EL (cell line): ENCODE measurements at places on chromosomes 4 and X.

DNA sequence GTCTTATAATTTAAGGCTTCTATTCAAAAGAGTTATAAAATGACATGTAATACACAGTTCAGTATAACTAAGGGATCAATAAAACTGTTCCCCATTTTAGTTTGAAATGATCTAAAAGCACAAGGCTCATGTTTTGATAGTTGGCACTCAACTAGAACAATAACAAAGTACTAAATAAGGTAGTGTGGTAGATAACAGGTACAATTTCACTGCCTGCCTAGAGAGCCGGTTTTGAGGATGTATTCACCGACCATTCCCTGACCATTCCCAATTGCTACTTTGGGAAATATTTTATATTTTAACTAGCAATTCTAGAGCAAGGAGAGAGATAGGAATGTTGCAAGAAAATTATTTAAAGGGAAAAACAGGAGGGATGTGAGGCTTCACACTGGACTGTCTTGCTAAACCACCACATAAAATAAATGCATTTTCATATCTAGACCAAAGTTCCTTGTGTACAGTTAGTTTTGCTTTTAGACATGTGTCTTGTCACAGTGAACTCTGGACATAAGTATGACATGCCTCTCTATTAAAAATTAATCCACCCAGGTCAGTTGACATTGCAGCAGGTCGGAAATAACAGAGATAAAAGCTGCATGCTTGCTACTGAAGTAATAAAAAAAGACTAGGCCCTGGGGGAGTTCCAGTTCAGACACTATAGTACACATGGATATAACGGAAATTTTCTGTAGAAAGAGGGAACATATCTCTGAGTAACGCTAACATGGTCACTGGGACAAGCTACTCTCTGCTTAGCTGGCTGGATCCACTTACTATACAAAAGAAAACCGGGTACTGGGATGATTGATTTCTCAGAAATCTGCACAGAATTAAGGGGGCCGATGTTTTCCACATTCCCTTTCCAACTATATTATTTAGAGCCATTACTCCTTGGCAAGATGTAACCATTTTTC is 56.3 kb upstream of the NAP1L5 start:
- DNase-seq = no peak

GRCh38 chrX:103831342-103831802 is 685 bp downstream of the RAB9B start:
- DNase-seq = no peak

DNA sequence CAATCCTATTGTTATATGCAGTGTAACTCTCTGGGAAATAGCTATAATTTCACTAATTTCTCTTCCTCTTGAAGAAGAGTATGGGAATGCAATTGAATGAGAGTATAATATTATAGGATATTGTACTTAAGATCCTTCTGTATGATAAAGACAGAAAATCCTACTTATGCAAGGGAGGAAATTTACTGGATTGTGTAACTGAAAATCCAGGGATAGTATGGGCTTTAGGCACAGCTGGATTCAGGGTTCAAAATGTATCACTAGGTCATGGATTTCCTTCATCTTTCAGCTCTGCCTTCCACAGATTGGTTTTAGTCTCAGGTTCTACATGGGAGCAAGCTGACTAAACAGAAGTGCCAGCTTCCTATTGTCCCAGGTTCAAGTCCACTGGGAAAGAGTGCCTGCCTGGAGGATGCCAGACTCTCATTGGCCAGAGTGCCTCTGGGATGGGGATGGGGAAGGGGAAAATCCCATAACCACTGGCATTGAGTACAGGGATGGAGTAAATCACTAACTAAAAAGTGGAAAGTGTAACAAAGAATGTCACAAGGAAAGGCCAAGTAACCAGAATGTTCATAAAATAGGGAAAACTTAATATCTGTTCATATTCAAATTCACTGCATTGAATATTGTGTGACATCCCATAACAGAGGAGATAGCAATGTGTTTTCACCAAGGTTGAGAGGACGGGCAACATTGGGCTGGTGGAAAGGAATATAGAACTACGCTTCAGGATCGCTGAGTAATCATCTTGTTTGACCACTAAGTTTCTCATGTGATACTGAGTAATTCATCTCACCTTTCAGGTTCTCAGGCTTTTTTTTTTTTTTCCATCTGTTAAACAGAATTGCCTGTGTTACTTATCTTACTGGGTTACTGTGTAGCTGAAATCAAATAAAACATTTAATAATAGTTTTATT is 75.7 kb downstream of the ANXA3 start:
- no peak for DNase-seq

DNA sequence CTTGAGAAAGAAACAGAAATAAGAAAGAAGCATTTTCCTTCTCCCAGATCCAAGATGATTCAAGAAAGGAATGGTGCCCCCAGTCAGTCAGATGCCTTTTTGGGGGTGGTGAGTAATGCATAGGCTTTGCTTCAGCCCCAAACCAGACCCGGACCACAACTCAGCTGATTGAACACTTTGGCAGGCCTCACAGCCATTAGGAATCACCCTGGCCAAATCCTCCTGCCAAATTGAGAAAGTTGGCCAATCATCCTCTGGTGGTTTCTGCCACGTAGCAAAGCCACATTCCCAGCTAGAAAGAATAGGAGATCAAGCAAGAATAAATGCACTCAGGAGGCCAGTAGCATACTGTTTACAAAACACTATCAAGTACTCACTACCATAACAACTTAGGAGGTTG is 33.7 kb downstream of the FRMD7 start:
- DNase-seq = no peak

- DNase-seq = peak; percentile 2
These were observed 373.6 kb upstream of the MAGEB2 start for GRCh38 chrX:29841750-29842149.

- DNase-seq = no peak
These were observed 846.7 kb upstream of the EPHA5 start for GRCh38 chr4:66516940-66517339.

- DNase-seq = peak; percentile 23
These were observed 63.8 kb upstream of the MTM1 start for GRCh38 chrX:150504397-150505182.

GRCh38 chr4:104394406-104395167 is 100.1 kb downstream of the CXXC4 start:
- no peak for DNase-seq

- peak; percentile 41 for DNase-seq
These were observed 280.5 kb downstream of the FBXW7 start for GRCh38 chr4:152255437-152255836.

DNA sequence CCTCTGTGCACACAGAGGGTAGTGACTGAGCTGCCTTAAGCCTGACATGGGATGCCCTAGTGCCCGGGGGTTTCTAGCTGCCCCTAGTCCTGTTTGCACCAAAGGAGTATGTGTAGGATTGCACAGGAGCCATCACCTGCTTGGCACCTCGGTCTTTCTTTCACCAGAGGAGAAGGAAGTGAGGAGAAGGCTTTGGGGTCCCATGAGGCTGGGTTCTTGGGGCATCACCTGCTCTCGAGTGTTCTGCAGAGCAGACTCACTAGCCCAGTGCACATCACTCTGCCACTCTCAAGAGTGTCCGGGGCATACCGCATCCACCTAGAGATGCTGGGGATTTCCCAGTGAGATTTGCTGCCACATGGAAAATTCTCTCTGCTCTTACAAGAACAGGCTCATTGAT is 40.5 kb upstream of the GPR78 start:
- no peak for DNase-seq

- DNase-seq = peak; percentile 66
These were observed 1408.9 kb upstream of the PCDH7 start for GRCh38 chr4:29311247-29311646.
